ENCODE measurements at places on chromosomes 6 and 20. TPM values are rescaled to one million over a fixed set of nuclear protein-coding genes. Genes with fewer than 3 reads are reported as not detected.

Gene BTN3A1
- polyA plus RNA-seq = 3.3 TPM

Gene COL20A1
- polyA plus RNA-seq = not detected

Gene ARHGAP40
- 0.03 TPM for polyA plus RNA-seq

Gene OR2J3
- polyA plus RNA-seq = not detected

Gene ARMC2
- 0.56 TPM for polyA plus RNA-seq

Data from psoas muscle (tissue), 8 donors.